AG04450 (cell line): ENCODE measurements at places on chromosomes 3 and 15.

DNA sequence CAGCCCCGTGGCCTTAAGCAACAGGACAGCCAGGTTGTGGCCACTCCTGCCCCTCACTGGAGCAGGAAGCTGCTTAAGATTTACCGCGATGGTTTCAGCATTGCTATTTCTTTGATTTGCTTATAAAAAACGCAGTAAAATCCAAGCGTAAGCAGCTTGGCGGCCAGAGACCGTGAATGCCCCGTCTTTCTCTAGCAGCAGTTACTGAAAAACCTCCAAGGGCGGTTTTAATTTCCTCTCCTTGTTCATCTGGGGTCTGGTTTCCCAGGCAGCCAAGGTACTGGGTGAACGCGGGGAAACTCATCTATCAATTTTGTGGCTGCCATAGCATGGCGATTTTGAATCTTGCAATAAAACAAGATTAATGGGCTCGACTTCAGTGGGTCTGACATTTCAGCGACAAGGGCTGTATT, 130.3 kb downstream of the MINAR1 start:
- no peak for DNase-seq

- no peak for DNase-seq
Measured at GRCh38 chr15:62706317-62706716, 336.2 kb upstream of the TPM1 start.

- DNase-seq: peak; percentile 54
Measured at GRCh38 chr3:112604536-112604935, 36.4 kb downstream of the CCDC80 start.

- no peak for DNase-seq
Measured at GRCh38 chr15:94236608-94237007, 5.2 kb downstream of the MCTP2 start.

GRCh38 chr3:61154457-61155198, 96.6 kb downstream of the FHIT start:
- no peak for DNase-seq

DNA sequence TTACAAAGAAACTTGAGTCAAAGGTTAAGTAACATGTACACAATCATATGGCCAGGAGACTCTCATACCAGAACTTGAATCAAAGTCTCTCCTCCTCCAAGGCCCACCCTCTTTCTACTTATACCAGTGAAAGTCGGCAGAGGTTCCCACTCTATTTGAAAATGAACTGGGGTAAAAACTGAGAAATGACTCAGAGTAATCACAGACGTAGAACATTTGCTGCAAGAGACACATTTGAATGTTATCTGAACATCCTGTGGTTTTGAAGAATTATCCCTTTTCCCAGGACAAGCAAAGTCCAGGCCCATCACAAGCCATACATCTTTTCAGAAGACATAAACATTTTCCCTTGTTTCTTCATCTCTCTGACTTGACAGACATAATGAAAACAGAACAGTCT, 55.8 kb downstream of the SHOX2 start:
- no peak for DNase-seq

GRCh38 chr3:169186596-169186995, 476.9 kb downstream of the MECOM start:
- no peak for DNase-seq

DNA sequence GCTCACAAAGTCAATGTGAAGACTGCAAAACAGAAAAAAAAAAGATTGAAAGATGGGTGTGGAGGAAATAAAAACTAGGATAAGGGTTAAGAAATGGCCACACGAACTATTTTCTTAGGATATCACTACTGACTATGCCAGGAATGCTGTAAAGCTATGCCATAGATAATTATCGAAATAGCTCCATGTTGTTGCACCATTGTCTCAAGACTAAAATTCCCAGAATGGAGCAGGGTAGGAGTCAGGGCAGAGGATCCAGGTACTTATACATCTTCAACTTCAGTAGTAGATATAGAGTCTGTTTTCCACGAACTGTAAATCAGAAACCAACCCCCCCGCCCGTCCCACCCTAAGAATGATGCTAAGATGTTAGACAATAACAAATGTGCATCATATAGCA, 302.2 kb downstream of the NAALADL2 start:
- no peak for DNase-seq

DNA sequence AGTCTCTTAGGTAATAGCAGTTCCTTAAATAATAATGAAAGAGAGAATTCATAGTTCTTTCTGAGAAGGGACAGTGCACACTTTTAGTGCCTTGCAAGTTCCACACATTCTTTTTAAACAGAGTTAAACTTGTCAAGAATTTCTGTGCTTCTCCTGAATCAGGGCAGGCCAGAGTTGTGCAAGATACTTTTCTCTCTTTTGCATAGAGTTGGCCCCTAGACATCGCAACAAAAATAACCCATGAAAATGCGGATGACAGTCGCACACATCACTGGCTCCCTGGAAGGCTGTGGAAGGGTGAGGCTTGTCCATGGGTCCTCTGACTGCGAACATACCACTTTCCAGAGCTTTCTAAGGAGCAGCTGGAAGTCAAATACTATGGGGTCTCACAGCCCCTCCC, 40.1 kb downstream of the FBLN2 start:
- no peak for DNase-seq

GRCh38 chr3:46970391-46971091, 6.0 kb downstream of the CCDC12 start:
- no peak for DNase-seq

DNA sequence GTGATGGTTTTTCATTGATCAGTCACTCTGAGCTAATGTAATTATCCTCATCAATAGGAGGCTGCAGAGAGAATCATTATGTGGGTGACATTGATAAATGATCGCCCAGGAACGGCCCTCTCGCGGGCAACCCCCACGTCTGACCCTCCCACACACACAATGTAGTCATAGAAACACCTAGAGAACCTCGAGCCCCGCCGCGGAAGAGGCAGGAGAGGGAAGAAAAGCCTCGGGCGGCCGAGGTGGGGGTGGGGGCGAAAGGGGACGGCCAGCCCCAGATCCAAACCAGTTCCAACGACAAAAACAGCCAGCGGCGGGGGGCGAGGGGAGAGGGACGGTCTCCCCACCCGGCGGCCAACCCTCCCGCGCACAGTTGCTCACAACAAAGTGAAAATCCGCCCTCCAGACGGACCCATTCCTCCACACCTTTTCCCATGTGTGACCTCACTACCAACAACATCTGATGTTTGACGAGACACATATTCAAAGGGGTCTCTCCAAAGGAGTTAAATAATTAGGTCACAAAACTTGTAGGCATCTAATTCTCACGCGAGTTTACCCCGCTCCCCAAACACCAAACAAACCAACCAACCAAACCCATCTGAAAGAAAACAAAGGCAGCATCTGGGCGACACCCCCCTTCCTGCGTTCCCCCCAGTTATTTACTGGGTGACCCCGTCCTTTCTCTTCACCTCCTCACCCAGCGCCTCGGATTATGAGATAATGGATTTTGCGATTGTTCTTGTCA, 213.0 kb downstream of the MEIS2 start:
- no peak for DNase-seq

DNA sequence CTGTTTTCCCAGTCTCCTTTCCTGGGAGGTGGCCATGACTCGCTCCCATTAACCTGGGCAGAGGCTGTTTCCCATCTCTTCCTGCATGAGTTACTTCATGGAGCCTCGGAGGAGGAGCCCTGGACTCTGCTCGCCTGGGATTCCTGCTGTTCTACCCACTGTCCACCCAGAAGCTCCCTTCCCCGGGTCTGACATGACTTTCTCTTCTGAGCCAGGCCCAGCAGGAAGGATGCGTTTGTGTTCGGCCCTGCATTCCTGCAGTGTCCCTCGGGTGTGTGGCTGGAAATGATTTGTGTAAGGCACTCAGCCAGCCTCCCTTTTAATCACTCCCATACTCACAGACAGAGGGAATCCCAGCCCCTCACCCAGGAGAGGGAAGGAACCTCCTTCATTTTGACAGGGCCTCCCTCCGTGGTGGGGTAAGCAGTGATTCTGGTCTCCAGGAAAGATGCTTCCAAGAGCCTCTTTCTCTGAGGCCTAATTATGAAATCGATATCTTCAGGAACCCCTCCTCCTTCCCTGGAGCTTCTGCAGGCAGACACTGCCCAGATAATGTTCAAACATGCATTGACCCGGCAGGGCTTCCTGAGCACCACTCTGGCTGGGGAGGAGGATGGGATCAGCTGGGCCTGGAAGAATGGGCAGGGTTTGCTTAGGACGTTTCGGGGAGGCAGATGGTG, 41.6 kb upstream of the DLG1 start:
- no peak for DNase-seq

DNA sequence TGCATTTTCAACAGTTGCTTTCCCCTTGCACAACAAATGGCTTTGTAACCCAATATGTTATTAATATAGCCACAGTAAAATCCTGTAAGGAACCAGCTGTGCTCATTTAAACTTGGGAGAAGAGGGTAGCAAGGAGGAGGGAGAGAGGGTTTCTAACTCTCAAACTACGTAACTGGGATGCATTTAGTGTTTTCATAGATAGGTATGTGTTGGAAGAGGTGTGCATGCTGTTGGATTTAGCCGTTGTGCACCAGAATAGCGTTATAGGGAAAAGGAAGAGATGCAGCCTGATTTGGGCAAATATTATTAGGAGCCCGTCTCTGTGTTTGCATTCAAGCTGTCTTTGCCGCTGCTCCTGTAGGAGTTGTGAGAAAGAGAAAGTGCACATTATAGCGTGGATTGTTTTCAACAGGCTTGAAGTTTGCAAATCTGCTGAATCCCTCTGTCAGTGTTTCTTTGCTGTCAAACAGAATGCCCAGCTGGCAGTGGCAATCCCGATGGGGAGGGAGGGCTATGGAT, 39.4 kb downstream of the ARPP21 start:
- DNase-seq: no peak

DNA sequence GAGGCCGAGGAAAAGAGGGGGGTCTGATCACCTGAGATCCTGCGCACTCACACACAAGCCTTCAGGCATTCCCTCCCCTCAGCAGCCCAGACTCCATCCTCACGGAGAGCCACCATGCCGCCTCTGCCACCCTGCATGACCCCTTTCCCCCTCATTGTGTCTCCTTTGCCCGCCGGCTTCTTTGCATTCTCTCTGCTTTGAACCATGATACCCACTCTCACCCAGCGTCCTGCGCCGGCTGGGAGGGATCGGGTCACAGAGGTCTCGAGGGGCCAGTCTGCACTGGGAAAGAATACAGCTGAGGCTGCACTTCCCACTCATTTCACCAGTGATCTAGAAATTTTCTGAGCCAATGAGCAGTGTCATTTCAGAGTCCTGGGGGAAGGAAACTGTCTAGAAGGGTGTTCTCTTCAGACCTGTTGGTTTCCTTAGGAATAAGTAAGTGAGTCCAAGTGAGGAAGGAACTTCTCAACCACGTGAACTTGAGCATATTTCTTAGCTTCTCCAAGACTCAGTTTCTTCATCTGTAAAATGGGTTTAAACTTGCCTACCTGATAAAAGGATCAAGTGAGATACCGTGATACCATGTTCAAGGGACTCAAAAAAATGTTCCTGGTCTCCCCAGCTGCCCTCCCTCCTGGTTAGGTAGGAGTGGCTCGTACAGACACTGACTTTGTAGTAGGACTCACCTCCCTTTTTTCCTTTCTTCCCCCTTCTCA, 96.7 kb downstream of the TOP2B start:
- no peak for DNase-seq

DNA sequence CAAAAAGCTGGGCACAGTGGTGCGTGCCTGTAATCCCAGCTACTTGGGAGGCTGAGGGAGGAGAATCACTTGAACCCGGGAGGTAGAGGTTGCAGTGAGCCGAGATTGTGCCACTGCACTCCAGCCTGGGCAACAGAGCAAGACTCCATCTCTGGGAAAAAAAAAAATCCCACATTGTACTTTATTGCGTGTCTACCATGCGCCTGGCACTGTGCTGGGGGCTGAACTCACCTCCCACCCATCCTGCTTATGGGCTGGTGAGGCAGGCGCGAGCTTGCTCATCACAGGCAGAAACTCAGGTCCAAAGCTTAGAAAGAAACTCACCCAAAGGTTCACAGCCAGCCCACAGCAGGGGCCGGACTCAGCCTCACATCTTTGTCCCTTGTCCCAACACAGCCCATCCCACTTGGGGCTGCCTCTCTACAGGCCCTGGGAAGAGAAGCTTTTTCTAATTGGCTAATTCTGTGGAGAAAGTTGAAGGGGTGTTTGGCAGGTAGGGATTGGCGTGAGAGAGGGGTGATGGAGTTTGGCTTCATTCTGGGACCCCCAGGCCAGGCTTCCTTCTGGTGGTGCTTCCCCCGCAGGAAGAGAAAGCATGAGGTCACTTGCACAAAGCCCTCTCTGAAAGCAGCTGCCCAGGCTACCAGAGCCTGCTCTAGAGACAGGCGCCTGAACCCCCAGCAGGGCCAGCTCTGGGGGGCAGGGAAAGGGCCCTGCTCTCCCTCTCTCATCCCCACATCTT, 122.6 kb upstream of the SMAD3 start:
- DNase-seq: no peak

DNA sequence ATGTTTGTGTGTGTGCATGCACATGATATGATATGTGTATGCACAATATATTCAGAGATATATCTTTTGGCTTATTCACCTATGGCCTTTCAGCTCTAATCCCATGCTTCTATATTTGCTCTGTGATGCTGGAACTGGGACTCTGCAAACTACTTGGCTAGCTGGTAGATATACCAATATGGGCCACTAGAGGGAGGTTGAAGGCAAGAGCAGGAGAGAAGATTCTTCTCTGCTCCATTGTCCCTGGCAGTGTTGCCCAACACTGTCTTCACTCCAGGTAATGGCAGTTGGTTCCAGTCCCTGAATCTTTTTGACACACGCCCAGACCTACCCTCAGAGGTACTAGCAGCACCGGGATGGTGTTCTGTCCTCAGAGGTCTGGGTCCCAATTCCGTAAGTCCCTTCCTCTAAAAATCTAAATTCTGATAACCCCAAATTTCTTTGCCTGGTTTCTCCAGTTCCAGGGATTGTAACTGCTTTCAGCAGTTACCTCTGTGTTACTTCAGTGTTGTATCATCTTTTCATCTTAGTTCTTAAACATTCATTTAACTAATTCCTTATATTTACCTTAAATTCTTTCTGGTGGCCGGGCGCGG, 44.7 kb downstream of the GTPBP8 start:
- DNase-seq: no peak

DNA sequence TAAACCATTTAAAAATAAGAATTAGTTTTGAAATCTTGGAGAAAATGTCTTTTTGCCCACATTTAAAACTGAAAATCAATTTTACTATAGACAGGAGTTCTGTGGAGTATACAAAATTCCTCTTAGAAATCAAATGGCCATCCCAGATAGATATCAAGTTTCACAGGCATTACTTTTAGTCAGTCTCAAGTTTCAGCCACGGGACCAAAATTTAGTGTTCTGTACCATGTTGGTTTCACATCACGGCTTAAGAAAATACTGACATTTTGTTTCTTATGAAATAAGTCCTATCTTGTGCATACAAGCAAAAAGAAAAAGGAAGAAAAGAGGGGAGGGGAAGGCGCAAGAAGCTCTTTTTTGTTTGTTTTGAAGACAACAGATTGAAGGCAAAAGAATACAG, 45.7 kb downstream of the EIF2AK4 start:
- no peak for DNase-seq

DNA sequence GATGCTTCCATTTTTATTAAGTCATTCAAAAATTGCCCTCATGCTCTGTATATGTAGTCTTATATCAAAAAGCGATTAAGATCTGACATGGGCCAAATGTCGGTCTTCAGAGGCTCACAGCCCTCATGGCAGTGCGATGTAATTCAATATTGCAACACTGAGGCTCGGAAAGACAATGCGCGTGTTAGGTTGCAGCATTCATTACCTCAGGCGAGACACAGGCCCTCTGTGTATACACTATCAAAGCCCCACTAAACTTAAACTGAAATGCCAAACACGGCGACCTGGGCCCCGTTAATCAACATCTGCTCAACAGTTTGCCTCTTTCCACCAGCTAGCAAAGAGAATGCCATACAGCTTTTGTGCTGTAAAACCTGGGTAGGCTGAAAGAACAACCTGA, 413.4 kb downstream of the ERC2 start:
- DNase-seq: no peak

GRCh38 chr3:129160891-129161859, at the start of gene ISY1:
TSS of gene ISY1 (minus strand) at chr3:129161063. CDS start at chr3:129160975, 88 bp downstream.
- DNase-seq: peak; percentile 91
